ENCODE measurements at places on chromosomes 2 and 18.

GRCh38 chr2:210617732-210618330, 61.4 kb downstream of the CPS1 start:
- peak; percentile 62 for DNase-seq

DNA sequence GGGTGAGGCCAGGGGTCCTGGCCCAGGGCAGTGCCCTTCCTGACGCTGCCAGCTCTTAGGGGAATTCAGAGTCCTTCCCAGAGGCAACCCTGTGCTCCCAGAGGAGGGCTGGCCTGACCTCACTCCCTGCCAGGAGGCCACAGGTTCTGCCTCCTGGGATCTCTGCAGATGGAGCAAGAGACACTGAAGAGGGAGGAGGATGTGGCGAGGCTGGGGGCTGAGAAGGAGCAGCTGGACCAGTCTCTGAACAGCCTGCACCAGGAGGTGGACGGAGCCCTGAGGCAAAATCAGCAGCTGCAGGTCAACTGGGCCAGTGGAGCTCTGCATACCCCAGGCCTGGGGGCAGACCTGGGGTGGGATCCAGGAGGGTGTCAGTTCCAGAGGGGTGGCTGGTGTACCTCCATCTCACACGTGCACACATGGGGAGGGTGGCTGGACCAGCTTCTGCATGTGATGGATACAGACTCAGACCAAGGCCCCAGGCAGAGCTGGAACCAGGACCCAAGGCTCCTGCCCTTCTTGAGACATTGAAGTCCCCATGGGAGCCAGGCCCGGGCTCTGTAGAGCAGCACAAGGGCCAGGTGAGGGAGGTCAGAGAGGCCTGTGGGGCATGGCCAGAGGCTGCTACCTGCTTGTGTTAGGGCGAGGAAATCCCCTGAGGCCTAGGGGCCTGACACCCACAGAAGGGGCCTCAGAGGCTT, 9.7 kb upstream of the SNED1 start:
- no peak for DNase-seq

- DNase-seq: no peak
Measured at GRCh38 chr2:64489081-64489751, 34.9 kb upstream of the AFTPH start.

DNA sequence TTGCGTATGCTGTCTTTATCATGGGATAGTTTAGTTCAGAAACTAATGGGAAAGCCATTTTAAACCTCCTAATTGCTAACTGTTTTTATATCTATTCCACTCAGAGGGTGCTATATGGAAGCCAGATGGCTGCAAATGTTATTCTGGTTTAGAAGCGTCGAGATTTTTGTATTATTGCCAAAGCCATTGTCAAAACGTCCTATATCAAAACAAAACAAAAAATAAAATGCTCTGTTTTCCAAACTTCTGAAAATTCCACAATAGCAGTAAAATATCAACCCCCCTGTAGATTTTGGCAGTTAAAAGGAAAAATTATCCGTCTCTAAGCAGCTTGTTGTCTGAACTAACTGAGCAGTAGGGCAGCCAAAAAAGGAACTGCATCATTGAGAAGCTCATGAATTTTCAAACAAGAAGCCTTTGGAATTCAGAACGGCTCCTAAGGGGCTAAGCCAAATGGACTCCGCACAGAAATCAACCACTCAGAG, 195.4 kb upstream of the CWC22 start:
- peak; percentile 32 for DNase-seq

DNA sequence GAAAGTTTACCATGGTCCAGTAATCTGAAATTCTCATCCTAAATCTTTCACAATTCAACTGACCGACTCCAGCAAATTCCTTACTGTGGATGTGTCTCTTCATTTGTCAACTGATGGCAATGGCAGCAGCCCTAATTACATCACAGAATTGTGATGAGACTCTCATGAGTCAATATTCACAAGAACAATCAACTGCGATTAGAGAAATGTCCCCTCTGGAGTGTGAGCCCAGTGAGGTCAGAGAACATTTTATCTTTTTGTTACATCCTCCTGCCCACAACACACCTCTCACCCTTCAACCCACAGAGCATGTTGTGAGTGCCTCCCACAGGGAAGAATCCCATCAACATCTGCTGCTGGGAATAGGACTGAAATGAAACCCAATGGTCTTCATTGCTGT, 73.6 kb downstream of the CD226 start:
- DNase-seq: peak; percentile 44

Measured in AG20443 (cell line).